ENCODE measurements at places on chromosomes 1 and 21.

DNA sequence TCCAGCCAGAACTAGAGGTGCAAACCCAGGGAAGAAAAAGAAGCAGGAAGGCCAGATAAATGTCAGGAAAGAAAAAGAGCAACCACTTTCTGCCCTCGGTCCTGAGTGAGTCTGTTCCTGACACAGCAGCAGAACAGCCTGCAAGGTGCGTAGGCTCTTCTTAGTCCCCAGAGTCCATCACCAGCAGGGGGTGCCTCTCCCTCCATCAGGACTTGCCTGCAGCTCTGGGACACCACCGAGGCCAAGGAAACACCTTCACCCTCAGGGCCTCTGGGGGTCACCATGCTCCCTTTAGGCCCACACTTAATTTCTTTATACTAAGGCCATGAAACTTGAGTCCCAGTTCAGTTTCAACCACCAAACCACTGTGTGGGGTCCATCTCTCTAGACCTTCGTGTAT, 43.7 kb upstream of the NFASC start:
- peak; percentile 70 for DNase-seq

DNA sequence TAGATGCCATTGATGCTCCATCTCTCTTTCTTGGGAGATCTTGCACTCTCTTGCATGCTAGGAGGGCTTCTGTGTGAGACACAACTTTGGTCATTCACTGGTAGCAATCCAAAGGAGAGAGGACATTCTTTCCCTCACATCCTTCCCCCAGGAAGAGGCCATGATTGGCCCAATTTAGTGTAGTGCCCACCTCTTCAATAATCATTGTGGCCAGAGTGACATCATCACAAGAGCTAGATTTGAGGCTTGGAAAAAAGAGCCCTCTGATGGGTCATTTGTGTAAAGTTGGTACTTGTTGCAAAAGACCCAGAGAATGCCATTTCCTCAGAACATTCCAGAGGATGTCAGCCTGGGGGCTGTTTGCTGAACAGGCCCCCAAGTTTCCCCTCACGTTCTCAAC, 30.2 kb downstream of the S100A6 start:
- DNase-seq = no peak

DNA sequence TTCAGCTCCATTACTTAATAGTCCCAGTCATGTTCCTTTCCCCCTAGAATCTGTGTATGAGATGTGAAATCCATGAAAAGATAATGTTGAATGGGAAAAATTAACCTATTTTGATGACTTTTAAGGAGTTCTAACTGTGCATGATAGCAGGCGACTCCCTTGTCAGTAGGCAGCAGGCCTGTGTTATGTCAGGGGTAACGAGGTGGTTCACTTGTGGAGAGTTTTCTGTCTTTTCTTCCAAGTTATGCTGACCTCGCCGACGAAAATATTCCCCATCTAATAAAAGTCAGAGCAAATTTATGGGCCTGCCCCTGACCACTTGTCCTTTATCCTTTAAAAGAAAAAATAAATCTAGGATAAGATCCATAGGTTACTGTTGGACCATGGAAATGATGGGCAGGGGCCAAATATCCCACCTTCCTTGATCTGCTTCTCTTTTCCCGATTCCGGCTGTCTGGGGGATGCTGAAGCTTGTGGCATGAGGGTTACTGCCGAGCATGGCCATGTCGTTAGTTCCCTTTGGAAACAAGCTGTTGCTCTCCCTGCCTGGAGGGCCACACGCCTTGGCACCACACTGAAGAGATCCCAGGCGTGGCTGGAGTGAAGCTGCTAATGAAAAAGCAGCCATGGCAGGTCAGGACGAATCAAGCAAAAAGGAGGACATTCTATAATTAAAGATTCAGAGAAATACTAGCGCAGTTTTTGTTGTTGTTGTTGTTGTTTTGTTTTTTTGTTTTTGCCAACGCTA, 93.8 kb downstream of the ROR1 start:
- no peak for DNase-seq

DNA sequence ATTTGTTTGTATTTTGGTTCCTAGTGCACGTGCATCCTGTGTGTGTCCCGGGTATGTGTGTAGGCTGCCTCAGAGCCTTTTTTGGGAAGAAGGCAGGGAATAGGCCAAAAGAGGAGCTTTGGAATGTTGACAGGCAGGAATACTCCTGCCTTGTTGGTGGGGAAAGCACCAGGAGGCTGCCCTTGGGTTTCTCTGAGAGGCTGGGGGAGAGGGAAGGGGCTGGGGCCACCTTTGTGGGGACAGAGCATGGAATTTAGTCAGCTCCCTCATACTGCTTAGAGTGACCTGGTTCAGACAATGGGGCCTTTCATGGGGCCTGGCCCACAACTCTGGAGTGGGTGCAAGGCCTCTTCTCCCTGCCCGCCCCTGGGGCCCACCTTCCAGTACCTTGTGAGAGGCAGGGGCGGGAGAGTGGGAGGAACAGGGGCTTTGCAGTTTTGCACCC, 31.3 kb downstream of the ACOT11 start:
- no peak for DNase-seq

DNA sequence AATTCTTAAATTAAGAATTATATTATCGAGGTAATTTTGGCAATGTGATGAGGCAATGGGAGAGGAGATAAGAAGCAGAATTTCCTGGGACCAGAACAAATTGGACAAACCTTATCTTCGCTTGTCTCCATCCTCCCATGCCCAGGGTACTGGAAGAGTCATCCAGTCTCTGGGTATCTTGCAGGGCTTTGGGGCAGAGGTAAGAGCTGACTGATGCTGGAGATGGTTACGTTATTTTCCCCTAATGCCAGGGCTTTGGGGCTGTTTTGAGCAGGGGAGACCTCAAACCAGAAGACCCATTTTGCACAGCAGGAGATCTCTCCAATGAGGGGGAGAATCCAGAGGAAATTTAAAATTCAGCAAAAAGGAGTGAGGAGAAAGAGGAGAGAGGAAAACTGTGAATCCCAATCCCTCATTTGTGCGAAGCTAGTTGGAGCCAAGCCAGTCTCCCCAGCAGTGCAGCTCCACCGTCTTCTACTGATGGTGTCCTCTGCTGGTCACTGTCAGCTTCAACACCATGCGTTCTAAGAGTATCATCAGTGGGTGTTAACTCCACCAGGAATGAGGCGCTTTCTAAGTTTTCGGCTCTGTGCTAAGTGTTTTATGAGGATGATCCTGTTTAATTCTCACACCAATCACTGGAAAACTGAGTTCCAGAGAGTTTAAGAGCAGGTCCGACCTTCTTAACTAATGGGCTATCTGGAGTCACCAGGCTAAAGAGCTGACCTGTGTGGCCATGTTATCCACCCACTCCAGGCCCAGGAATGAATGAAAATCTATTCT, 86.8 kb upstream of the CD34 start:
- peak; percentile 70 for DNase-seq

DNA sequence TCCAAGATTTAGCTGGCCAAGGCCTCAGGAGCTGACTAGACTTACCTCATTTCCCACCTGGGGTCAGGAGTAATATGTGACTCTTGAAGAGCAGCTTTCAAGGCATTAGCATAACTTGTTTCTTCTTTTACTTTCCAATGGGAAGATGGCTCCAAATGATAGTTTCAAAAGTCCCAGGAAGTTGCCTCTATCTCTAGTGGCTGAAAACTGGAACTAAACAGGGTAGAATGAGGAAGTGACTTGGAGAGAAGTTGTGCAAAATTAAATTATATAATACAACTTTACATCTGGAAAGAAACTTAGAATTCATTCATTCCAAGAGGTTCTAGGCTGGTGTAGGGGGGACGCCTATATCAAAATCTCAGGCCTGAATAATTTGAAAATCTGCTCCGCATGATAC, 250.1 kb upstream of the FMN2 start:
- no peak for DNase-seq

DNA sequence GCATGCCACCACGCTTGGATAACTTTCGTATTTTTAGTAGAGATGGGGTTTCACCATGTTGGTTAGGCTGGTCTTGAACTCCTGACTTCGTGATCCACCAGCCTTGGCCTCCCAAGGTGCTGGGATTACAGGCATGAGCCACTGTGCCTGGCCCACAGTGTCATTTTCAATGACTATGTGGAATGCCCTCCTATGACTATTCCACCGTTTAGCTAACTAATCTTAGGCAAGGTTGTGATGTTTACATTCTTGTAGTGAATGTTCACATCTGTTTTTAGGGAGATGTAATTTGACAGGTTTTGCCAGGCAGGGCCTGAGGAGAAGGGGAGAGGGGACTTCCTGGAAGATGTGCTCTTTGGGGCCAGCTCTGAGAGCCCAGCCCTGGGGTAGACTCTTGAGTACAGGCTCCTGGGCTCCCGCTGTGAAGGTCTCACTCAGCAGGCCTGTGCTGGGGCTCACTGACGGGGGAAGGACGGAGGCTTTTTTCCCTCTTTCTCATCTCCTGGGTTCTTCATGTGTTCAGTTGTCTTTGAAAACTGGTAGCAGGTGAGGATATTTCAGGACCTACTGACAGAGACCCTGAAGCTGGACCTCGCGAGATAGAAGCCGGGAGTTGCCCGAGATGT, 13.2 kb downstream of the COQ8A start:
- no peak for DNase-seq

GRCh38 chr1:234507626-234508387, 28.8 kb upstream of the TARBP1 start:
- no peak for DNase-seq

All from iPS DF 6.9 (cell line).